NCI-H2107 (cell line): ENCODE measurements at places on chromosomes 3 and 15.

- no peak for DNase-seq
Observed at GRCh38 chr15:99082798-99083197, 22.1 kb upstream of the SYNM start.

- no peak for DNase-seq
Observed at GRCh38 chr15:40770147-40770721, 454 bp downstream of the C15orf62 start.

DNA sequence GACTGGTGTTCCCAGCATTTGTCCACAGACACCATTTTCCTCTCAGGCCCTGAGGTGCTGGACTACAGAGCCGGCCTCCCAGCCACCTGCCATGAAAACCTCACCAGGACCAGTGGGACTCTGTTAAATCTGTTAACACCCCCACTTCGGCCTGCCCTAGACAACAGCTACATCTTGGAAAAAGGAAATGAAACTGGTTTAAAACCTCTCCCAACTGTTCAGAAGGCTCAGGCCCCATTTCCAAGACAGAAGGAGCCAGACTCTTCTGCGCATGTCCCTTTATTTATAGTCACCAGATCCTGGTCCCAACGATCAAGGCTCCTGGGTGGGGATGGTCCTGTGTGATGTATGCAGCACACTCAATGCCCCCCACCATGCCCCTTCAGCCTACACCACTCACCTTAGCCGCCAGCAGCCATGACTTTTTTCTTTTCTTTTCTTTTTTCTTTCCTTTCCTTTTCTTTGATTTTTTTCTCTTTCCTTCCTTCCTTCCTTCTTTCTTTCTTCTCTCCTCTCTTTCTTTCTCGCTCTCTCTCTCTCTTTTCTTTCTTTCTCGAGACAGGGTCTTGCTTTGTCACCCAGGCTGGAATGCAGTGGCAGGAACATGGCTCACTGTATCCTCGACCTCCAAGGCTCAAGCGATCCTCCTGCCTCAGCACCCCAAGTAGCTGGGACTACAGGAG lies 25.5 kb upstream of the FLNB start:
- DNase-seq, result no peak

DNA sequence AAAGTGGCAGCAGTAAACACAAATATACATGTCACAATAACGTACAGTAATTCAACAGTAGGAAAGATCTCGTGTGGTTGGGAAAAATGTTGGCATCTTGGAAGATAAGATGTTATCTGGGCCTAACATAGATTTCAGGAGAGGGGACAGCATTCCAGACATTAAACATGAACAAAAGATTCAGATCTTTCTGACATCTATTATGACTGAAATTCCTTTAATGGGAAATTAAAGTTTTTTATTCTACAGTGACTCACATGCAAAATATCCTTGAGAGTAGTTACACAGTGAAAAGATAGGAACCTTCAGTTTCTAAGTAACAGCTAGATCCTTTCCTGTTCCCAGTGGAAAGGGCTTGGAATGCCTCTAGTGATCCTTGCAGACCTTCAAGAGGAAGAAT lies 9.2 kb downstream of the NDUFB5 start:
- no peak for DNase-seq

- no peak for DNase-seq
Observed at GRCh38 chr3:86047161-86047560, 943.8 kb downstream of the VGLL3 start.

DNA sequence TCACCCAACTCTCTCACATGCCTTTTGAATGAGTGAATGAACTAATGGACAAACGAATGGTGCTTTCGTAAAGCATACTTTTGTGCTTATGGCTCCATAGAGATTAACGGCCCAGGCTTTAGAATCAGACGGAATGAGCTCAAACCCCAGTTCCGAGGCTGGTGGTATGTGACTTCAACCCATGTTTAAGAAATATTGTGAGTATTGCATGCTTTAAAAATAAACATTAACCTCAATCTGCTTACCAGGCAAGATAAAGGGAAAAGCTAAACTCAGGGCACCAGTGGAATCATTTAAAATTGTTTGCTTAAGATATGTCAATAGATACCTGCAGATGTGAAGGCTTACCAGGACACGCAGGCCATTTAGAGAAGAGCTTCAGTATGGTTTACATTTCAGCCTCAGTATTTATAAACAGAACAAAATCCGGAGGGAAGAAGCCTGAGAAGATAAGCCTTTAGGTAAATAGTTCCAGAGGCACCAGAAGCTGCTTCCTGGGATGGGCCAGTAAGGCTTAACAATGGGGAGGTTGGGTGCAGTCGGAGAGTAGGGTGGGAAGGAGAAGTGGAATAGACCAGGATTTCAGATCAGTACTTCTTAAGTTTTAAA lies 186.4 kb downstream of the ADAMTS9 start:
- DNase-seq, result no peak

DNA sequence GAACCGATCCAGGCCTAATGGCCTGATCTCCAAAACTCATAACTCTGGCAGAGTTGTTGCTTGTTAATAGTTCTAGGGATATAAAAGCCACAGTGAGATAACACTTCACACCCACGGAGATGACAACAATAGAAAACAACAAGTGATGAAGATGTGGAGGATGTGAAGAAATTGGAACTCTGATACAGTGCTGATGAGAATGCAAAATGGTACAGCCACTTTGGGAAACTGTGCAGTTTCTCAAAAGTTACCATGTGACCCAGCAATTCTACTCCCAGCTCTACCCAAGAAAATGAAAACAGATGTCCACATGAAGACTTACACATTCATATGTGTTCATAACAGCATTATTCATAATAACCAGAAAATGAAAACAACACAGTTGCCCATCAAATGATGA lies 3.8 kb downstream of the CMTM7 start:
- DNase-seq, result no peak

DNA sequence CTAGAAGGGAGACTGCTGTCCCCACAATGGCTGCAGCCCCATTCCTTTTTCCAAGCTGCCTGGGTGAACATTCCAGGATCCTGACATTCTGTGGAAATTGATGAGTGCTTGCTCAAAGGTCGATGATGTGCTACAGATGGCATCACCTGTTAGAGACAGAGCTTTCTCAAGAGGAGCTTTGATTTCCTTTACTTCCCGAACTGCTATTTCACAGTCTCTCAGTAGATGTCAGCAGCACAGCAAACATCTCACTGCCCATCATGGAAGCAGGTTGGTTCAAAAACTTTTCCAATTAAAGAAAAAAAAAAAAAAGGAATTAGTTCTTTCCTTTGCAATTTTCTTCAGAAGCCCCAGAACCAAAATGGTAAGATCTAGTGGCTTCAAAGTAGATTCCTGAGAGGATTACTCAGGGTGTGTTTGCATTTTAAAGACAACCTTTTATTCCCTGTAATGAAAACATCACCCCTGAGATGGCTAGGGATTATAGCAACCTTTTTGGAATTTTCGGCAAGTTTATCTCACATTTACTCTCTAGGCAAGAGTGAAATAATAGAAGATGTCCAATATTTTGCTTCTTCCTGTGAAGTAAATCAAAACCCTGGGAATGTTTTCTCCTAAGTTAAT lies 44.8 kb downstream of the POLR2M start:
- DNase-seq, result no peak

DNA sequence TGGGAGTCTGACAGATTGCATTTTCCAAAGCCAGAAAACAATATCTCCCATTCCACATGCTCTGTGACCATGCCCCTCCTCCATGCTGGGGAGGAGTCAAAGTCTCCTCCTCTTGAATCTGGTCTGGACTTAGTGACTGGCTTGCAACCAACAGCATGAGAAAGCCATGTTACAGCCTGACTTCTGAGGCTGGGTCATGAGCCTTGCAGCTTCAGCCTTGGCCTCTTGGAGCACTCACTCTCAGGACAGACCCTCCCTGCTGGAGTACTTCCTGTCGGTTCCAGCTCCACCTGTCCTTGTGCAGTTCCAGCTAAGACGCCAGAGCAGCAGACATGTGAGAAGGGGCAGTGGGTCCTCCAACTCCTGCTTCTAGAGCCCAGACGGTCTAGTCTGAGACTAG lies 49.7 kb upstream of the RBSN start:
- no peak for DNase-seq
